Left lobe of liver (tissue), 2 donors: ENCODE measurements at places on chromosomes 1 and 21. TPM values are rescaled to one million over a fixed set of nuclear protein-coding genes. Genes with fewer than 3 reads are reported as not detected.

PLA2G2A gene
- 128 TPM for total RNA-seq

DNA sequence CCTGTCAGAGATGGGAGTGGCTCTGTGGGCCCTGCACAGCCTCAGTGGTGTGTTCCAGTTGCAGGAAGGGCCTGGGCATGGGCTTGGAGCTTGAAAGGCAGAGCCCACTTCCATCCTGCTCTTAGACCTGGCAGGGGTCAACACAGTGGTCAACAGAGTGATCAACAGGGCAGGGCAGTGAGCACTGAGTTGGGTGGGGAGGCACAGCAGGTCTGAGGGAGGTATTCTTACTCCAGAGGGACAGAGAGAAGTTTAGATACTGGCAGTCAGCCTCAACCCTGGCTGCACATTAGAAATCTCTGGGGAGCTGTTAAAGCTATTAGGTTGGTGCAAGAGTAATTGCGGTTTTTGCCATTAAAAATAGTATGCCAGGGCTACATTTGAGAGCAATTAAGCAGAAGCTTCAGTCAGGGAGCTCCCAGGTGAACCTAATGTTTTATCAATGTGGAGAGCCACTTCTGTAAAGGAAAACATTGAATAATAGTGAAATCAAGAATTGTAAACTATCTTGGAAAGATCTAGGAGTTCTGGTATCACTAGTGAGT, 37.7 kb downstream of the SH3BGR start:
- no peak for DNase-seq

GRCh38 chr1:7629465-7630195, 141.5 kb upstream of the VAMP3 start:
- no peak for DNase-seq

ZMYND12 gene
- 3.9 TPM for total RNA-seq

- DNase-seq: no peak
These were observed 333.8 kb upstream of the ADGRL2 start for GRCh38 chr1:81466961-81467360.
